ENCODE measurements at places on chromosomes 5 and 9.

GRCh38 chr9:137955586-137955985 lies 78.0 kb downstream of the CACNA1B start:
- no peak for DNase-seq

- no peak for DNase-seq
Measured at GRCh38 chr9:133119846-133120500, 1.1 kb downstream of the RALGDS start.

DNA sequence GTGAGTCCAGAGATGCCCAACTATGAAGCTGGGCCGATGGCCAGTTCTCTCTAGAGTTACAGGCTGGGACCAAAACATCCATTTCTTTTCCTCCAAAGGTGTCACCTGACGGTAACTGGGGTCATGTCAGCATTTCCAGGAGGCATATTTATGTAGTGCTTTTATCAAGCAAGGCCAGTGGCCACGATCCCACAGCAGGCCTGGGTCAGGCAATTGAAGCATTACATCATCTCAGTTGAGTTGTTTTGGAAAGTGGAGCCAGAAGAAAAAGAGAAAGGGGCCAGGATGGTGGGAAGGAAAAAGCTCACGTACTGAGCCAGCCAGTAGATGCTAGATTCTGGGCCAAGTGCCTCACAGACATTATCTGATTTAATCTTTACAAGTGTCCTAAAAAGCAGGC lies 73.9 kb upstream of the BRINP1 start:
- no peak for DNase-seq

DNA sequence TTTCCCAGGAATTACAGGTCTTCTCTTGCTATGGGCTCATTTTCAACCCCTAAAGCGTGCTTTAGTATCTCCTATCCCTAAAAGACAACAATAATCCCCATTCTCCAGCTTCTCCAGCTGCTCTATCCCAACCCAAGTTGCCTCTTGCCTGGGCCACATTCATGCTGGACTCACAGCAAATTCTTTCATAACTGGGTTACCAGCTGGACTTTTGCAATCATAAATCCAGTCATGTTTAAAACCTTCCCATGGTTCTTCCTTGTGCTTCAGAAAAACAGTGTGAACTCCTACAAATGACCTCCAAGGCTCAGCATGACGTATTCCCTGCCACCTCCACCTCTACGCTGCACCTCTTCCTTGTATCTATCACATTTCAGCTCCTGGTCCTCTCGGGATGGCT lies 346.9 kb downstream of the GADD45G start:
- DNase-seq = no peak

DNA sequence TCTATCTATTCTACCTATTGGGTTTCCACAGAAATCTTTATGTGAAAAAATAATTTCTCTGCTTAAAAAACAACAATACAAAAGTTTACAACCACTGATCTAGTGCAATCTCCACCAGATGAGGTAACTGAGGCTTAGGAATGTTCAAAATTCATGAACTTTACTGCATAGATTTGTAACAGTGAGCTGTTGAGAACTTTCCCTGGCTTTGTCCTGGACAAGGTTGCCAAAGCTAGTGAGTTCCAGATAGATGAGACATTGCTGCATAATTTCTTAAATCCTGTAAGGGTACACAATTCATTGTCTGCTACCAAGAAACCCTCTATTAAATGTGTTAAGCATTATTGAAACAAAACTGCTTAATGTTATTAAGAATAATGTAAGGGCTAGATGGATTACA lies 102.7 kb downstream of the OSMR start:
- DNase-seq = no peak

DNA sequence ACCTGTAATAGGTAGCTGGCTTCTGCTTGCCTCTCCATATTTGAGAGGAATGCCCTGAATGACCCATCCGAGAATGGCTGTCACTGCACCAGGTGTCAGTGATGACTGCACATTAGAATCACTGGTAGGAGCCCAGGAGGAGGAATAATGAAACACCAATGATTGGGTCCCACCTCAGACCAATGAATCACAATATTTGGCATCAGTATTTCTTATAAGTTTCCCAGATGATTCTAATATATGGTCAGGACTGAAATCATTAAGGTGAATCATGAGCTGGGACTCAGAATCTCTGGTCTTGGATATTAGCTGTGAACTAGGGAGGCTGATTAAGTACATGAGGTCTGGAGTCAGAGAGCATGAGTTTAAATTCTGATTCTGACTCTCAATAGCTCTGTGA lies 23.4 kb downstream of the ARSB start:
- DNase-seq = no peak

DNA sequence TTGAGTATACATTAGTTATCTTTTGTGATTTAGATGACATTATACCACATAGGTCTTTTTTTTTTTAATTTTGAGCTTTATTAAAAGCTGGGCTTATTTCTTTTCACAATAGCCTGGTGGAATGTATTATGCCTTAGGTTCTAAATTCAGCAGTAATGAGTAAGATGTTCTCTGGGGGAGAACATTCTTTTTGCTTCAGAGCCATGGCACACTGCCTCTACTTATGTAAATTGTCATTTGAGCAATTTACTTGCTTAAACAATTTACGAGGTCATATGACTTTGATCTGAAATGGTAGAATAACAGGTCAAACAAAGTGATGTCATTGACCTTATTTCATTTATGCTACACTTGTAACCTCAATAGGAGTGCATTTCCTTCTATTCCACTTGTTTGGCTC lies 154.2 kb downstream of the FOCAD start:
- DNase-seq = no peak

GRCh38 chr5:1538741-1539392 lies 15.1 kb upstream of the LPCAT1 start:
- DNase-seq = no peak

- no peak for DNase-seq
Measured at GRCh38 chr5:132260714-132261551, 3.4 kb downstream of the PDLIM4 start.

DNA sequence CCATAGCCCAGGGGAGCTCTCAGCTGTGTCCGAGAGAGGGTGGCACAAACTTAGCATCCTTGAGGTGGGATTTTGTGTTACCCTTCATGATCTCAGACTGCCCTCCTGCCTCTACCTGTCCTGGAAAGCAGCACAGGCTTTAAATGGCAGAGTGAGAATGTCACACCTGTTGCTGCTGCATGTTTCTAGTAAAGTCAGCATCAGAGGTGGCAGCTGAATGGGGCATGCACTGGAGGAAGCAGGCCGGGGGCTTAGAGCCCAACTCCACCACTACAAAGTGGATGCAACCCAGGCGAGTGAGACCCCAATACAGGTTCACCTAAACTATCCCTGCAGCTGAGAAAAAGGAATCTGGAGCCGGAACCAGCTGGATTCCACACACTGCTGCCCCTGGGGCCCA lies 51.6 kb downstream of the MACROH2A1 start:
- no peak for DNase-seq

GRCh38 chr5:109739741-109740728 lies 50.3 kb downstream of the MAN2A1 start:
- no peak for DNase-seq

GRCh38 chr5:142785206-142785605 lies 15.0 kb downstream of the ARHGAP26 start:
- no peak for DNase-seq

DNA sequence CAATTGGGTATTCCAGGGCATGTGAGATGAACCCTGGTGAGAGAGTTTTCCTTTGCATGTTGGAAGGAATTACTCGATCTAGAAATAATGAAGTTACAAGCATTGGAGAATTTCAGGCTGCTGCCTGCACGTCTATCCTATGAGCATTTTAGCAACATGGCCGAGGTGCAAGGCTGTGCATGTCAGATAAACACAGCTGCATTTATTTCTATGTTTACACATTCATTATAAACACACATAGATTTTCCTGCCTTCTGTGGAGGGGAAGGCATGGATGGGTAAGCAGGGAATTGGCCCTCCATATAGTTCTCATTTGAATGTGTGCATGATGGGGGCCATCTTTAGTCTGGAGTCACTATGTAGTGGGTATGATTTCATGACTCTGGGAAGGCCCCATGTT lies 42.3 kb downstream of the AOPEP start:
- no peak for DNase-seq

DNA sequence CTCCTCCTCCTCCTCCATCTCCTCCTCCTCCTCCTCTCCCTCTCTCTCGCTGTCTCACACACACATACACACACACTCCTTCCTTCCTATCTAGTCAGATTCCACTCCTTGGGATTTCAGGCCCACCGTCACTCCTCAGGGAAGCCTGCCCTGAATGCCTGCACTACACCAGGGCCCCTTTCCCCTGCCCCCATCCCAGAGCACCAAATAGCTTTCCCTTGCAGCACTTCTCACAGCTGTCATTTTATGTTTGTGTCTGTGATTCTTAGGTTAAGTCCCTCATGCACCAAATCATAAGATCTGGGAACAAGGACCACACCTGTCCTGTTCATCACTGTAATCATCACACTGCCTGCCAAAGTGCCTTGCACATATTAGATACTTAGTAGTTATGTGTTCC lies 86.5 kb upstream of the GABRP start:
- no peak for DNase-seq

DNA sequence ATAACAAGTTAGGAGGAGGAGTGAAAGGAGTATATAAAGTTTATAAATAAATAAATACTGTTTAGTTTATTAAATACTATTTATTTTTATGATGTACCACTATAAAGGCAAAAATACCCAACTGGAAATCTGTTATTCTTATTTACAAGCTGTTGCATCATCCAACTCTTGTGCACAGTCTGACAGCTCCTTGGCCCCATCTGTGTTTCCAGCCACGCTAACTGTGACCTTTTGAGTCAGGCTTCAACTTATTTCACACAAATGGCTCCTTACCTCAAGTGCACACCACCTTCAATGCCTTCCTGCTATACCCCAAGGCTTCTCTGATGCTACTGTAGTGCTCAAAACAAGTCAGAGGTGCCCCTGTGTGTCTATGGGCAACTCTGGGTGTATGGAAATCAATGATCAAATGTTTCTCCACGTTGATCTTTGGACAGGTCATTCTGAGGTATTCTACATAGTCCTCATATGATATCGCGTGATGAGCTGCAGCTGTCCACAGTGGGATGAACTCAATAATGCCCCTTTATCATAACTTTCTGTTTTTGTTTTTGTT lies 303.2 kb upstream of the GRAMD2B start:
- DNase-seq = no peak

All from cortex of kidney (tissue), 1 donor.